ENCODE measurements at places on chromosomes 11 and 22.

DNA sequence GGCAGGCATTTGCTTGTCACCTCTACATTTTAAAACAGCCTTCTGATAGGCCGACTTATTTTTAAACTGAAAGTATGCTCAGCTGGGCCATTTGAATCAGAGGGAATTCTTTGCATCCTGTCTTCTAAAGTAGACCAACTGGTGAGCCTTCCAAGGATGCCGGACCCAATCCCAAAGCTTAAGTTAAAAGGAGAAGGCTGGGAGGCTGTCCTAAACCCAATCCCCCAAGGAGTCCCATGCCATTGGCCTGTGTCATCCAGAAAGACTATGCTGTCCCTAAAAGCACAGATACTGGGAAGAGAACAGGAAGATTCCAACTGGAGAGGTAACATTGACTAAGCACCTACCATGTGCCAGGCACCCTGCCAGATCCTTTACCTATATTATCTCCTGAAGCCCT is 18.0 kb downstream of the TENM4 start:
- no peak for DNase-seq

DNA sequence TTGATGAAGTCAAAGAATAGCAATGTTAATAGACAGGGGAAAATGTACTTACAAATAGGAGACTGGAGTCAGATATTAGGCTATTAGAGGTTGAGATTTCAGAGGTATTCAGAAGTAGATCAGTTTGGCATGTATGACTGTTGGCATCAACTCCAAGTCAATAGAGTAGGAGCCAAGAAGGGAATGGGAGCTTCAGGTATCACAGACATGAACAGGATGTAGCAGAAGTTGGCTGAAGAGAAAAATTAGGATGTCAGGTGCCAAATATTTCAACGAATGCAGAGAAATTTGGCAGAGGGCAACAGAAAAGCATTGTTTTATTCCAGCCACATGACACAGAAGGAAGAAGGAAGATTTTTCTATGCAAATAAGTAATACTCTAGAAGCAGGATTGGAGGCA is 69.7 kb downstream of the GLYATL1 start:
- DNase-seq = no peak

GRCh38 chr11:10646005-10646404 is 47.5 kb downstream of the IRAG1 start:
- no peak for DNase-seq

GRCh38 chr11:26762089-26762488 is 40.2 kb upstream of the SLC5A12 start:
- no peak for DNase-seq

- no peak for DNase-seq
Measured at GRCh38 chr11:90113541-90113940, 20.9 kb upstream of the NAALAD2 start.

DNA sequence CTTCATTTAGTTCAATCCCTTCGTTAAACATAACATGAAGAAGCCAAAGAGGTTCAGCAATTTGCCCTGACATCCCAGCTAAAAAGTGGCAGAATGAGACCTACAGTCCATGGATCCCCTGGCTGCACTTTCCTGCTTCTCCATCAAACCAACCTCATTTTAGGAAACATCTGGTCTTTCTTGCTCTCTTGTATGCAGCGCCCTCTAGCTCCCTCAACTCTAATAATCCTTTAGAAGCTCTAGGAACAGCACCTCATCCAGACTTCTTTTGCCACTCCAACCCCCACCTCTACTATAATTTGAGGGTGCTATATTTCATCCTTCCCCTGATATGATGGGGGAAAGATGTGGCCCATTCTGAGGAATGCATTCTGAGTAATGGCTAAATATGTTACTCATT is 7.4 kb downstream of the CNTF start:
- DNase-seq = peak; percentile 39

DNA sequence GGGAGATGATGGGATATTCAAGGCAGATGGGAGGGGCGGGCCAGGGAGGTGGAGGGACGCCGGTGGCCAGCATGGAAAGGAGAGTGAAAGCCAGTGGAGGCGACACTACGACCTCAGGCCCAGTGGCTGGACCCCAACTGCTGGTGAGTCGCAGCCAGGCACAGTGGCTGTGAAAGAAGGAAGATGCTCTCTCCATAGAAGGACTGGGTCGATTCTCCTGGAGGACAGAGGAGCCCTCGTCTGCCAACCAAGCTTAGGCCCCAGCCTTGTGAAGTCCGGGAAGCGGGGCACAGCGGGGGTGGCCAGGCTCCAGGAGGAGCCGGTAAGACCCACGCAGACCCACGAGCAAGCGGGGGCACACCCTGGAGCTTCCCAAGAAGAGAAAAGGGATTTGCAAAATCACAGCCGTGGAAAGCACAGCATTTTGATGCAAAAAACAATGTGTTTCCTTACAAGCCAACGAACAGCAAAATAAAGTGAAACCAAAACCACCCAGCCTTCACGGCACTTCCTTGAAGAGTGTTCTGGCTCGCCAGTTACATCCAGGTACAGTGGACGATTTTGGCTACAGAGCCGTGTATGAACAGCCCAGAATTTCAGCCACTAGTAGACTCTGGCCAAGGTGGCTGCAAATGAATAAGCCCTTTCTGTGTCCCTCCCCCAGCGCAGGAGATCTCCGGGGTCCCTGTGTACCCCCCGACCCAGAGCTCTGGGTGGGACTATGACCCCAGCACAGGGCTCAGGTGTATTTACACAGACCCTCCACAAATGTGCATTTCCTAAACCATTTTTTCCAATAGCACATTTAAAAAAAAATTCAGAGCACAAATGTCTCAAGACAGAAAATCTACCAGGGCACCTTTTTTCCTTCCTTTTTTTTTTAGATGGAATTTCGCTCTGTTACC is 96.9 kb downstream of the TRMU start:
- no peak for DNase-seq

DNA sequence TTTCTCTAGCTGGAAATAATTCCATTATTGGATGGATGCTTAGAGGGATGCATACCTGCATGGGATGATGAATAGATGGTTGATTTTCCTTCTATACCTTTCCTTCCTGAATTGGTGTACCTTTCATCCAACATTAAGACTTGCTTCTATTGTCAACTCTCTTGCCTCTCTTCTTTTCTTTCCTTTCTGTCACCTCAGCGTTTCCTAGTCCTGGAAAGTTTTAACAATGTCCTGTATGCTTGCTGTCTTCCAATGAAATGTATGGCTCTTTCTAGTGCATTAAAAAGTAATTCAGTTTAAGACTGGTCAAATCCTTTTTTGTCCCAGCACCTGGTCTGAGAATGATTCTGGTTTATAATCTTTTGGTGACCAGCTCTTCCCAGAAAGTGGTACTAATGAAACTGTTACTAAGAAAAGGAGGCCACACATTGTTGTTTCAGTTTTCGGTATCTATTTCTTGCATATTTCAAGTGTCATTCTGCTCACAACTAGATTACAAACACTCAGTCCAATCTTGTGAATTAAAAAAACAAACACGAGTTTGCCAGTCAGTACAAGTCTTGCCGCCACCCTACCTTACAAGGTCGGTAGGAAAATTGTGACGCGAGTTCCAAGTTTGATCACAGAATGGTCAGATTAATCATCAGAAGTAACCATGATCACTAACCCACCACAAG is 8.0 kb downstream of the POU2AF1 start:
- no peak for DNase-seq

DNA sequence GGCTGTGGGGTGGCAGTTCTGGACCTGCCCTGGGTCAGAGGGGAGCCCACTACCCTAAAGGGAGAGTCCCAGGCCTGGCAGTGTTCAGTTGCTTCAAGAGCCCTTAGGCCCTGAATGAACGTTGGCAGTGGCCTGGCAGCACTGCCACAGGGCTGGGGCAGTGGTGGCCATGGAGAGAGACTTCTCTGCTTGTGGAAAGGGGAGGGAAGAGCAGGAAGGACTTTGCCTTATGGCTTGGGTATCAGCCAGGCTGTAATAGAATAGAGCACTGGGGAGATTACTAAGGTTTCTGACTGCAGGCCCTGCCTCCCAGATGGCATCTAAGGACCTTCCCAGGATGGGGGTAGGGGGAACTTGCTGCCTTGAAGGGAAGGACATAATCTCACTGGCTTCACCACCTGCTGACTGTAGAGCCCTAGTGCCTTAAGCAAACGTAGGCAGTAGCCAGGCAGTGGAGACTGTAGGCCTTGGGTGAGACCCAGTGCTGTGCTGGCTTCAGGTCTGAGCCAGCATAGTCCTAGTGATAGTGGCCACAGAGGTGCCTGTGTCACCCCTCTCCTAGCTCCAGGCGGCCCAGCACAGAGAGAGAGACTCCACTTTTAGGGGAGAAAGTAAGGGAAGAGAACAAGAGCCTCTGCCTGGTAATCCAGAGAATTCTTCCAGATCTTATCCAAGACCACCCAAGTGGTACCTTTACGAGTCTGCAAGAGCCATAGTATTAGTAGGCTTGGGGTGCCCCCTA is 27.6 kb downstream of the PLA2G6 start:
- DNase-seq = no peak

DNA sequence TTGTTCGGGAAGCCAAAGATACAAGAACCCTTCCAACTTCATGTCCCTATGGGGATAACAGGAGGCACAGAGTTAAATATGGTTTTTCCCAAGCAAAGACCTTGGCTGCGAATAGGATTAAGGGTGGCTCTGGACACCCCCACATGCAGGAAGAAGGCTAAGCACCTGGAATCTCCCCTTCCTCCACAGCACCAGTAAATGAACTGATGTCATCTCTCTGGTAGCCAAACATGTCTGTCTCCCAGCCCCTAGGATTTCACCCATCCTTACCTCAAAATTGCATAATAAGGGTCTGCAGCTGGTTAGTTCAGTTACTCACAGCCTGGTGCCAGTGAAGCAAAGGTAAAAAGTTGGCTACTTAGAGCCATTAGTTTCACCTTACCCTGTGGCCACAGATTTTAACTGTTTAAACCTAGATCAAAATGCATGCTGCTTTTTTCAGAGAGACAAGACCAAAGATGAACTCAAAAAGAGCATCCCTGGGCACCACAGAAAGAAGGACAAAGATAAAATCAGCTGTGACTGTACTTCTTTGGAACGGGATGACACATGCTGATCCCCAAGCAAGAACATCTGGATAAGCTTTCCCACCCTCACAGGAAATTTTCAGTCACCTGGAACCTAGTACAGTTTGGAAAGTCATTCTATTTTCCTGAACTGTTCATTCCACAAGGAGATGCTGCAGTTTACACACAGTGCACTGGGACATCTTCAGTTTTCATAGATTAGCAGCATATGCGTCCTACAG is 77.2 kb upstream of the AKIP1 start:
- DNase-seq = no peak
